AG04450 (cell line): ENCODE measurements at places on chromosomes 6 and 20. TPM values are rescaled to one million over a fixed set of nuclear protein-coding genes. Genes with fewer than 3 reads are reported as not detected.

TPD52L1 gene
- polyA plus RNA-seq, result 10.9 and 11.1 TPM in 2 replicates

YWHAB gene
- polyA plus RNA-seq, result 148 and 178 TPM in 2 replicates

EYA2 gene
- 4.0 and 5.1 TPM in 2 replicates for polyA plus RNA-seq

MDN1 gene
- polyA plus RNA-seq, result 14.6 and 15.8 TPM in 2 replicates

SYNDIG1 gene
- not detected in 2 replicates for polyA plus RNA-seq

CAPN11 gene
- 0.04 and 0.09 TPM in 2 replicates for polyA plus RNA-seq

SLC16A10 gene
- polyA plus RNA-seq, result not detected in 2 replicates

LAMA2 gene
- 33.0 TPM in 2 replicates for polyA plus RNA-seq

PSMA7 gene
- polyA plus RNA-seq, result 368 and 383 TPM in 2 replicates
